ENCODE measurements at places on chromosomes 6 and 20.

DNA sequence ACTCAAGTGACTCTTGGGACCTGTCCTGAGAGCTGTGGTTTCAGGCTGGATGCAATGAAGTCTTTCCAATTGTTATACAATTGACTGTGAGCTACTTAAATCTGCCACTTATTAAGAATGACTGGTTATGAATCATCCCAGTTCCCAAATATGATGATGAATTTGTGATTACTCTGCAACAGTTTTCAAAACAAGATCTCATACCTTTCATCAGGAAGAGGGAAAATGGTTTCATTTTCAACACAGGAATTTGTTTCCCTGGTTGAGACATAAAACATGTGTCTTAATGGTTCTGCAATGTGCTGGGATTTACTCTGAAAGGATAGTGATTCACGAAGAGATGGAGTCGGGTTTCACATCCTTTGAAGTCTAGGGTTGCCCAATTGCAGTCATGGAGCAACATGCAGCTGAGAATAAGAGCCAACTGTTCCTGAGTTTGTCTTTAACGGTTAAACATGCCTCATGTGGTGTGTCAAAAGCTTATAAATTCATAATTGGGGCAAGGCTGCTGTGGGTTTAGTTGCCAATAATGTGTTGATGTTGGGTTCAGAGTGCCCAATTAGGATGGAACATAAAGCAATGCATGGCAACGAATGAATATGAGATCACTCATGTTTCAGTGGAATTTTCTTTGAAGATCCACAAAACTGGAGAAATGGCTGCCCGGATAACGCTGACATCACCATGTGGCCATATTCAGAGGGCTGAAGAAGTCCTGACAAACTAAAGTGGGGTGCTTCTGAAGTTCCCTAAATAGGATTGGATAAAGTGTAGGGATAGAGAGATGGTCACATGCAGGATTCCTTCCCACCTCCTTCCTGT is 41.0 kb downstream of the CYP24A1 start:
- DNase-seq: peak; percentile 99

DNA sequence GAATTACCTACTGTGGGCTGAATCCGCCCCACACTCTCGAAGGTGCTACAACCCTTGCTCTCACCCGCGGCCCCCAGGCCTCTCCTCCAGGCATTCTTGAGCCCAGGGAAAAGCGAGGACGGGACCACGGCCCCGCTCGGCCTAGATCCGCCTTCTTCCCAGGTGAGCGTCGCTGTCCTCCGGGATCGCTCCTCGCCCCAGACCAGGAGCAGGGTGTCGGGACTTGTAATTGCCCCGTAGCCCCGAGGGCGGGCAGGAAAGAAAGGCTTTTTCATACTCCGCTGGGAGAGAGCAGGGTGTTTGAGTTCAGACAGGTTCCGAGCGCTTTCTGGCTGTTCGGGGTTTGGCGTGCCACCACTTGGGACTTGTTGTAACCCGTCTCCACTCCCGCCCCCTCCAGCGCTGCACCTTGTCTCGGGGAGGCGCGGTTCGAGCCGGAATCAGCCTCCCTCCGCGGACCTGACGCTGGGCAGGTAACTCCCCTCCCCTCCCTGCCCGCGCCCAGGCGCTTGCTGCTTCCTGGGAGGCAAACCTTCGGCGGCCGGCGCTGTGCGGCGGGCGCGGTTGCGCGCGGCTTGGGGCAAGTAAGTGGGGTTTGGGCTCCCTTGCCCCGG is at the start of gene FAM83B:
TSS of gene FAM83B (plus strand) at position 529 of the 614 bp plus-strand sequence. CDS start 23,476 bp downstream, outside the sequence.
- DNase-seq: no peak

DNA sequence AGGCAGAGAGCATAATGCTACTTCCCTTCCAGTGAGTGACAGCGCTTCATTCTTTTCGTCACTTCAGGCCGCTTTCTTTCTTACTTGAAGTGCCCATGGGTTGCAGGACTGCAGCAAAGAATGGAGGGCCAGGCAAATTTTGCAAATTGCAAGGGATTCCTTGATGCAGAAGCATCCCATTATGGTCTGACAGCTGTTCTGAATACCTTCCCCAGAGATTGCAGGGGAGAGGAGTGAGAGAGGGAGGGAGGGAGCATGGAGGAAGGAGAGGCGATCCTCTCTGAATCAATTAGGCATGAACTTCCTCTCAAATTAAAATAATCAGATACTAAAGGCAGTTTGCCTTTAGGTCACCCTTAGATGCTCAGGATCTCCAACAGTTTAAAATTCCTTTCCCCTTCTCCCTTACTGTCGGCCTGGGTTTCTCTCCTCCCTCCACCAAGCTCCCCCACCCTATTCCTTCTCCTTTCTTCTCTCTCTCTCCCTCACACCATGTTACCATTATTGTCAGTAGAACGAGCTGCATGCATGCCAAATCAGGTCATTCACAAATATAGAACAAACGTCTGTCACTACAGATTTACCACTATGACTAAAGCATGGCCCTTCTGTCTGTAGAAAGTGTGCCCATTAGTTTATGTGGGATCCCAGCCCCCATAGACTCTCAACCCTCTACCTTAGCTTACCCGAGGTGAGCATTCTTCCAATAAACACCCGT is 289.2 kb downstream of the CD83 start:
- no peak for DNase-seq

- DNase-seq: no peak
Observed at GRCh38 chr6:168584249-168584648, 143.3 kb downstream of the SMOC2 start.

DNA sequence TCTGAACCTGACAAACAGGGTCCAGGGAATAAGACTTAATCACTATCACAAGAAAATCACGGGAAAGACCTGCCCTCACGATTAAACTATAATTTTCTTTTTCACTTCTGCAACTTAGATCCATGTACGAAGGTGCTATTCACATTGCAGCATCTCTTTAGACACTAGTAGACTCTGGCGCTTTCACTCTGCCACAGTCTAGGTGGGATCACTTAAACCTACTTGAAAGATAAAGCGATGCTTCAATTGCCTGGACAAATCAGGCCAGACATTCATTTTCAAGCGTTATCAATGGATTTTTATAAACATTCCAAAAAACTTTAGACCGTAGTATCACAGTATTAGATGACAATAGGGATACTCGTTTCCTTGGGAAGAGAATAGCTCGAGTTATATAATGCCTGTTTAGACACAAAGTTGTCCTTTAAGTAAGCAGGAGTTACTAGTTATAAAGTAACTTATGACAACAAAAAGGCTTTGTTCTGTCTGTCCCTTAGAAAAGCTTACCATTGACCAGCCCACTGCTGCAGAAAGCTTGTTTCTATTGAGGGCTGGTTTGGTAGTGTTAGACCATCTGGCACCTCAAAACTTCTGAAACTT is 367.3 kb downstream of the UTRN start:
- no peak for DNase-seq

DNA sequence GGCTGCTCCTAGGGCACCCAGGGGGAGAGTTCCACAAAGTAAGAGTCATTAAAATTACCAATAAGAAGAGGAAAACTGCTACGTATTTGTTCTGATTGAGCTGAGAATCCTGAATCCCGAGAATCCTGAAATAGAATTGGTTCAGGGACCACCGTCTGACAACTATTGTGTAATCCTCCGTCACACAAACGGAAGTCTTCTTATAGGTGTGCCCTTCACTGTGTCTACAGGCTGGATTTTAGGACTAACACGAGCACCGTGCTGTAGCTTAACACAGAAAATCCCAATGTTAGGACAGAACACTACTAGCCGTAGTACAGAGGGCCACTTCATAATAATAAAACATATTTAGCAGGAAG is 50.6 kb upstream of the RNF182 start:
- no peak for DNase-seq

- DNase-seq: no peak
Observed at GRCh38 chr20:20992686-20993360, 113.3 kb downstream of the LINC00237 start.

- DNase-seq: no peak
Observed at GRCh38 chr6:138371452-138371711, 6.3 kb upstream of the SMIM28 start.

DNA sequence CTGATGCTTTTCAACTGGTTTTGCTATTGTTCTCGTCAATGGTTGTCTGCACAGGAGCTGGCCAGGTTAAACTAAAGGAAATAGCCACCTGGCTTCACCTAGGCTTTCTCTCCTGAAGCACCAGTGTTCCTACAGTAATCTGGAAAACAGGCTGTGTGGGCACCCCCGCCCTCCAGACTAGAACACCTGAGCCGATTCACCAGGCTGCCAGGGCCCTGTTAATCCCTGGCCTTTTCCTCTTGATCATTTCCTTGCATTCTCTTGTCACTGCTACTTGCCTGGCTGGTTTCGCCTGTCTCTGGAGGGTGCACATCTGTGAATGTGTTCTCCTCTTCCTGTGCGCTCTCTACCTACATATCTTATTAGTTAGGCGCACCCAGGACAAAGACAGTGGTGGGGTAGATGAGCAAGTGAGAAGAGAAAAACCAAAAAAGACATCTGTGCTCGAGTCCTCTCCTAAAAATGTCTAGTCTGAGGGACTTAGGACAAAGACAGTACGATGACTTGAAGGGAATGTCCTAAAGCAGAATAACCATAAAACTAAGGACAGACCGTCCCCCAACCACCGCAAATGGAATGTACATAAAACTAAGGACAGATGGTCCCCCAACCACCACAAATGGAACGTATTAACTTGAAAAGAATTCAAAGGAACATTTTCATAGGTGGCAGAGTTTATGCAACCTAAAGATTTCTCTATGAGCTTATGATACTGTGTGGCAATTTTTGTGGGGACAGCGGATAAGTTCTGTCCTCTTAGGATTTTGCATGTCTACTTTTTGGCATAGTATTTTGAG is 45.9 kb upstream of the EMILIN3 start:
- no peak for DNase-seq

- peak; percentile 60 for DNase-seq
Observed at GRCh38 chr6:160919723-160920440, 71.7 kb upstream of the MAP3K4 start.

GRCh38 chr20:12049125-12049524 is 131.4 kb downstream of the BTBD3 start:
- peak; percentile 23 for DNase-seq

GRCh38 chr20:533526-533925 is 10.1 kb downstream of the CSNK2A1 start:
- no peak for DNase-seq

GRCh38 chr6:133577851-133578250 is 311.1 kb upstream of the TCF21 start:
- no peak for DNase-seq
